ENCODE measurements at places on chromosomes 5 and 9.

DNA sequence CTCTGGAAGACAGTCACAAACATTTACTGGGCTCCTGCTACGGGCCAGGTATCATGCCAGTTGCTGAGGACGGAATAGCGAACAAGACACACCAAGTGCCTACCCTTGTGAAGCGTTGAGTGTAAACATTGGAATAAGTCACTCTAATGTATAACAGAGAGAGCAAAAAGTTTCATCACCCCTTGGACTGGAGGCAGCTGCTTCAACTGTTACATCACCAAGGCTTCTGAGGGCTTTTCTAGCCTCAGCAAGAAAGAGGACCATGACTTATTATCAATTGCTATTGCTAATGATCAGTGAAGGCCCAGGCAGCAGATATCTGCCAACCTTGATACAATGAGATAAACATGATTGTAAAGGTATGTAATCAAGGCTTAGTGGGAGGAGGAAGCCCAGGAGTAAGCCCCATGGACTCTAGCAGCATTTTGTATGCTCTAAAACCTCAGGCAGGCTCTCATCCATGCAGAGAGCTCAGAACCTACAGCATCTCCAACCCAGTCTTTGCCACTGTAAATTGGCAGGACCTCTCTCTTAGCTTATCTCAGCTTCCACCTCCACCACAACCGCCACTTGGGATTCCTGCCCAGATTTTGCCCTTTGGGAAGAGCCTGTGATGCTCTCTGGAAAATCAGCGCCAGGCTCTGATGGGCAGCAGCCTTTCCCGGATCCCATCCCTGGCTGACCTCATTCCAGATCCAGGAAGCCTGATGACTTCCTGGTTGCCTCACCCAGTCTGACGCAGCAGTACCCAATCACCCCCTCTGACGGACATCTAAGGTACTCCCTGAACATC, 54.5 kb downstream of the ADAM19 start:
- H3K36me3 ChIP-seq, result no peaks in the 10 kb centered on the region
- no peak for DNase-seq
- H3K4me1 ChIP-seq, result peaks cover 6% of the 10 kb centered on the region
- no peaks in the 10 kb centered on the region for H3K27me3 ChIP-seq

- peaks cover 13% of the 10 kb centered on the region for H3K4me1 ChIP-seq
- no peaks in the 10 kb centered on the region for H3K36me3 ChIP-seq
- H3K4me3 ChIP-seq, result no peak overlapping the region
- no peak for DNase-seq
- H3K27ac ChIP-seq, result no peak overlapping the region
These were observed 9.1 kb downstream of the IL31RA start for GRCh38 chr5:55860288-55860687.

DNA sequence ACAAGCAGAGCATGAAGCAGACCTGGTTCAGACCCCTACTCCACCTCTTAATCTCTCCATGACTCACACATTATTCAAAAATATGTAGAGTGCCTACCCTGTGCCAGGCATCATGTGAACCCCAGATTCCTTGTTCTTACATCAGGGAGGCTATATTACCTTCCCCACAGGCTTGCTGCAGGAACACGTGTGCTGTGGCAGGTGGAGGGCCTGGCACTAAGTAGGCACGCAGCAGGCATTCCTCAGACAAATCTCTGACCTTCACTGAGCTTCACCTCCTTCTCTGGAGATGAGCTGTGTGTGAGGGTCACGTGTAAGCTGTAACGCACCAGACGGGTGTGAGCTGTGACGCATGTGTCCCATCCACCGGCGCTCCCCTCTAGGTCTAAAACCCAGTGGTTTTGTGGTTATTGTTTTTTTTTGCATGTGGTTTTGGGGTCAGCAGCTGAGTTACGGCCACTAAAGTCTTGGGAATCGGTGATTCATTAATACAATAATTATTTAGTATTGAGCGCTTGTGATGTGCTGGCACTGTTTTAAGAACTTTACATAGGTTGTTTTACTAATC, 30.3 kb downstream of the ANGPTL2 start:
- H3K36me3 ChIP-seq, result peaks cover 3% of the 10 kb centered on the region
- no peak overlapping the region for H3K27ac ChIP-seq
- DNase-seq, result no peak

DNA sequence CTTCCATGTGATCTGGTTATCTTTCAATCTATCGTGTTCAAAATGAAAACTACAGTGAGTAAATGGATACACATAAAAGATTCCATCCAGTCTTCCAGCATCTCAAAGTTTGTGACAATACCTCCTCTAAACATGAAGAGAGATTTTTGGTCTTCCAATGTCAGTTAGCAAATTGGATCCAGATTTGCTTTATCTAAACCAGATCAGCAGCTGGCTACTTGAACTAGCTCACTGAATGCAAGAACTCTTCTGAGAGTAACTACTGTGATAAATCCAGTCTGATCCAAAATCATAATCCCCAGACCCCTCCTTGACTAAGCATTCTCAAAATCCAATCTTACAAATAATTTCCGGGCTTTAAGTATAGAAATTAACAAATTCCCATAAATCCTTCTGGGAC, 2177.9 kb upstream of the C9orf72 start:
- no peaks in the 10 kb centered on the region for H3K36me3 ChIP-seq

GRCh38 chr5:42267091-42267490, 156.1 kb upstream of the GHR start:
- H3K4me3 ChIP-seq, result no peak overlapping the region
- no peaks in the 10 kb centered on the region for H3K27me3 ChIP-seq
- H3K36me3 ChIP-seq, result no peaks in the 10 kb centered on the region
- DNase-seq, result no peak

- H3K4me3 ChIP-seq, result no peak overlapping the region
- H3K36me3 ChIP-seq, result no peaks in the 10 kb centered on the region
- peaks cover 41% of the 10 kb centered on the region for H3K4me1 ChIP-seq
These were observed 339.2 kb downstream of the ADAMTS6 start for GRCh38 chr5:65142511-65143011.

DNA sequence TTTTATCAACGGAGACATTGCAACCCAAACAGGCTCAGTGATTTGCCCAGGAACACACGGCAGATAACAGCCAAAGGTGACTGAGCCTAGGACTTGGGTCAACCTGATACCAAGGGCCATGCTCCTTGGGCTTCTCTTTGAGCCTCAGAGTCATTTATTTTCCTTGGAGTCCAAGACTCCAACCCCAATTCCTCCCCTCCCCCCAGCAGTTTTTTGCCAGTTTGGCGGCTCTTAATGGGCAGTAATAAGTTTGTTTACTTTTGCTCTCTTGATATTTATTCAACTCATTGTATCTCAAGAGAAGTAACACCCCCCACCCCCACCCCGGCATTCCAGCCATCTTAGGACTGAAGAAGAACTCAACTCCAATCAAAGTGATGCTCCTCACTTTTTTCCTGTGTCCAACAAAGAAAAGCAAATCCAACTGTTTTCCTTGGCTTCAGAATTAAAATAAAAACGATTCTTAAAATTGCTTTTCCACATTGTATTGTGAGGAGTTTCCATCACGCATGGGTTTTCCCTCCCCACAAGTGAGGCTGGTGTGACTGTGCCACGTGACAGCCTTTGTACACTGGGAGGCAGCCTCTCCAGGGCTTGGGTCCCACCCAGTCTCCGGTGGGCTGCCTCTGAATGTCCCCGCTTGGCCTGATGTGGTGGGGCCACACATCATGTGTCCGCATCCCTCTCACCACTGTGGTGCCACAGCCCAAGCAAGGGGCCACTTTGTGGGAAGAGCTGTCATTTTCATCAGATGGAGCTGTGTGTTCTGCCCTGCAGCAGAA, 9.1 kb downstream of the ANGPTL2 start:
- H3K4me3 ChIP-seq, result no peak overlapping the region
- H3K4me1 ChIP-seq, result peaks cover 18% of the 10 kb centered on the region
- peaks cover under 1% of the 10 kb centered on the region for H3K36me3 ChIP-seq
- H3K27me3 ChIP-seq, result no peaks in the 10 kb centered on the region

DNA sequence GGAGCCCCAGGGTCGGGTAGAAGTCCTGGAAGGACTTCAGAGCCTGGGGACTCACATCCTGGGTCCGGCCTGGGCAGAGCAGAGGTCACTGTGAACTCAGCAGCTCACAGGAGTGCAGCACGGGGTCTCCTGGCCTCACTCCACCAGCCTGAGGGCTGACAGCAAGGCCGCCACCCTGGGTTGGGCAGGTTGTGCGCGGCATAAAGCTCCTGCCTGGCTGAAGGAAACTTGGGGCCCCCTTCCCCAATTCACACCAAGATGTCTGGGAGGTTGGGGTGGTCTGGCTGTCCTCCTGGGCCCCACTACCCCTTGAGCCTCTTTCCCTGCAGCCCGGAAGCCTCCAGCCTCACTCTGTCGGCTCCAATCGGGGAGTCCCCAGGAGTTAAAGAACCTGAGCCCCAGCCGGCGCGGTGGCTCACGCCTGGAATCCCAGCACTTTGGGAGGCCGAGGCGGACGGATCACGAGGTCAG, 2.1 kb downstream of the LCN15 start:
- no peak for DNase-seq
- H3K36me3 ChIP-seq, result no peaks in the 10 kb centered on the region
- no peaks in the 10 kb centered on the region for H3K4me1 ChIP-seq
- H3K4me3 ChIP-seq, result no peak overlapping the region
